ENCODE measurements at places on chromosomes 6 and 20.

DNA sequence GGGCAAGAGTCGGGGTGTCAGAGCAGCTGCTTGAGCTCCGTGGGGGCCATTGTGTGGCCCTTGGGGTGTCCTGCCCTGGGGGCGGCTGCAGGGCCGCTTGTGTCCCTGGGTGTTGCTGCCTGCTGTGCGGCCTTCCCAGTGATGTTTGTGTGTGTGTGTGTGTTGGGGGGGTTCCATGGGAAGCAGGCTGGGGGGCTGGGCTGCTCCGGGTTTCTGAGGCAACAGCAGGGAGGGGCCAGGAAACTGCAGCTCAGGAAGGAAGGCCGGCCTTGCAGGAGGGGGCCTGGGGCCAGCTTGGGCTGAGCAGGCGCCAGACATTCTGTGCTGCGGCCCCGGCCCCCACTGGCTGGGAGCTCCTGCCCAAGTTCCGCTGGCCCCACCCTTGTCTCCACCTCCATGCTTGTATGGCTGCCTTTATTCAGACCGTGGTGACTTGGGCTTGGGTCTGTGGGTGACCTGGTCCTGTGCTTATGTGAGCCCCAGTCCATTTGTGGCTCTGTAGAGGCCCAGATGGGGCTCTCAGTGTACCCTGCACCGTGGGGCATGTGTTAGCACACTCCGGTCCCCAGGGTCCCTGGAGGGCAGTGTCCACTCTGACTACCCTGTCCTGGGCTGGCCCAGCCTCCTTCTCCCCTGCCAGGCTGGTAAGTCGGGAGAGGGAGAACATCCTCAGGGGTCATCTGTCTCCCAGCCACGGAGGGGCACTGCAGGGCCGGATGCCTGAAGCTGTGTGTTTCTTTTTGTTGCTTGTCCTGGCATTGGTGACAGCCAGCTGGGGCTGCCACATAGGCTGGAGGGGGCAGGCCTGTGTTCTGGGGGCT lies 4.6 kb upstream of the SOX18 start:
- DNase-seq = no peak

- no peak for DNase-seq
Observed at GRCh38 chr6:5679691-5680090, 327.0 kb downstream of the NRN1 start.

DNA sequence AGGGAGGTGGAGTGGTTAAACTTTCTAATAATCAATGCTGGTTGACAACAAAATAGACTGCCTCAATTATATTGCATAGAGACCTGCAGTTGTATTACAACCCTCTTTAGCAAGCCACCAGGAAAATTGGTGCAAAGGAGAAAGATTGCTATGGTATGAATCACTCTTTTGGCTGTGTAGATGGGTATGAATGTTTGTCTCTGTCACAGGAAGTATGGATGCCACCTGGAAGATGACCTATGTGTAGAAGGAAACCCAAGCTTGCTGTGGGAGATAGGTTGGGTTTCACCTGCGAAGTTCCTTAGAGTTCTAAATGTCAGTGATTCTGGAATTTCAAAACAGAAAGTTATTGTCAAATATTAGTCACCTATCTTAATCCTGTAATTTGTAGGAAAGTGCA lies 134.6 kb downstream of the SOBP start:
- no peak for DNase-seq

- no peak for DNase-seq
Observed at GRCh38 chr20:61460261-61461052, 208.4 kb downstream of the CDH4 start.

- DNase-seq = no peak
Observed at GRCh38 chr20:31704225-31705119, 18.2 kb downstream of the BCL2L1 start.

DNA sequence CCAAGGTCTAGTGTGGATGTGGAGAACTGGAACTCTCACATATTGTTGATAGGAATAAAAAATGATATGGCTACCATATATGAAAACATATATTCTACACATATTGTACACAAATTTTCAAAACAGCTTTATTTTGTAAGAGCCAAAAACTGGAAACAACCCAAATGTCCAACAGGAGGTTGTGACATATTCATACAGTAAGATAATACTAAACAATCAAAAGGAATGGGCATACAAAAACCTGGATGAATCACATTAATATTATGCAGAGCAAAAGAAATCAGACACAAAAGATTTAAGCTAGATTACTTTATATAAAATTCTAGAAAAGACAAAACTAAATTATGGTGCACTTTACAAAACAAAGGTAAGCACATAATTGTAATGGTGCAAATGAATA lies 223.9 kb downstream of the SIM1 start:
- DNase-seq = no peak
